ENCODE measurements at places on chromosomes 3 and 15.
A peak's percentile ranks its signal among the peaks of the same experiment; 100 is the strongest.

GRCh38 chr15:92005154-92005553 lies 151.6 kb downstream of the SLCO3A1 start:
- DNase-seq: no peak

GRCh38 chr3:8625991-8626390 lies 18.6 kb downstream of the SSUH2 start:
- no peak for DNase-seq

DNA sequence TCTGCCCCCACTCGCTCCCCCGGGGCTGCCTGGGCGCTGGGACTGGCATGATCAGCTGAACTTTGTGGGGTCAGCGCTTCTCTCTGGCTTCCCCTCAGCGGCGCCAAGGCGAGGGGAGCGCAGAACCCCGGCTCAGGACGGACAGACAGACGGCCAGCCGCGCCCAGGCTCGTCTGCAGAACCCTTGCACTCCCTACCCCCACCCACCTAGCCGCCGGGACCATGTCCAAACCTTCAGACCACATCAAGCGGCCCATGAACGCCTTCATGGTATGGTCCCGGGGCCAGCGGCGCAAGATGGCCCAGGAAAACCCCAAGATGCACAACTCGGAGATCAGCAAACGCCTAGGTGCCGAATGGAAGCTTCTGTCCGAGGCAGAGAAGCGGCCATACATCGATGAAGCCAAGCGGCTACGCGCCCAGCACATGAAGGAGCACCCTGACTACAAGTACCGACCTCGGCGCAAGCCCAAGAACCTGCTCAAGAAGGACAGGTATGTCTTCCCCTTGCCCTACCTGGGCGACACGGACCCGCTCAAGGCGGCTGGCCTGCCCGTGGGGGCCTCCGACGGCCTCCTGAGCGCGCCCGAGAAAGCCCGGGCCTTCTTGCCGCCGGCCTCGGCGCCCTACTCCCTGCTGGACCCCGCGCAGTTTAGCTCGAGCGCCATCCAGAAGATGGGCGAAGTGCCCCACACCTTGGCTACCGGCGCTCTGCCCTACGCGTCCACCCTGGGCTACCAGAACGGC lies 621 bp downstream of the SOX14 start:
- no peak for DNase-seq

DNA sequence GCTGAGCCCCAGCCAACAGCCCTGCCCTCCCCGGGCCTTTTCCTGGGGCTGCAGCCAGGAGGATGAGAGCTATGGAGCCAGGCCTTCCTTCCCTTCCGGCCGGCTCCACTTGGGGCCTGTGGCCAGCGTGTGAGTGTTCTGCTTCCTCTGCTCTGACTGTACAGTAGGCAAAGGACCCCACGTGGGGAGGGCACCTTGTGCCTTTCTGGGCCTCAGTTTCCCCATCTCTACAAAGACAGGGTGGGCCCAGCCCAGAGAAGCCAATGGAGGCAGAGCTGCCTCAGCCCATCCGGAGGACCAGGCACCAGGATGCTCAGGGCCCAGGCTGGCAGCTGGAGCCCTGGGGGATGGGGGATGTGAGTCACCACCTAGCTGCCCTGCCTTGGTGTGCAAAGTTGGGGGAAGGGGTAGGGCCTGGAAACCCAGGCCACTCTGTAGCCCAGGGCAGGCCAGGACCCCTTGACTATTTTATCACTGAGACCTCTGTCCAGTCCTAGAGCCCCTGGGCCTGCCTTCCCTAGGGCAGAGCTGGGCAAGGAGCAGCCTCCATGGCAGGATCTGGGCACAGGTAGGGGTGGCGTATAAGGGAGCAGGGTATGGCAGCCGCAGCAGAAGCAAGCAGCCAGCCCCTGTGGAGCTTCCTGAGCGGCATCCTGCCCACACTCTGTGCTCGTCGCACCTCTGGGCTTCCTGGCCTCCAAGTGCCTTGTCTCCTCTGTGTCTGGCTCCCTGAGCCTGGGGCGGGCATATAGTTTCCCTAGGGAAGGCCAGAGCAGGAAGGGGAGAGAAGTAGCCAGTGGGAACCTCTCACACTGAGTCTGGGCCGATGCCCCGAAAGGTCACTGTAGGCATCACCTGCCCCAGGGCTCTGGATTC lies 1.8 kb downstream of the PSTPIP1 start:
- peak; percentile 67 for DNase-seq

DNA sequence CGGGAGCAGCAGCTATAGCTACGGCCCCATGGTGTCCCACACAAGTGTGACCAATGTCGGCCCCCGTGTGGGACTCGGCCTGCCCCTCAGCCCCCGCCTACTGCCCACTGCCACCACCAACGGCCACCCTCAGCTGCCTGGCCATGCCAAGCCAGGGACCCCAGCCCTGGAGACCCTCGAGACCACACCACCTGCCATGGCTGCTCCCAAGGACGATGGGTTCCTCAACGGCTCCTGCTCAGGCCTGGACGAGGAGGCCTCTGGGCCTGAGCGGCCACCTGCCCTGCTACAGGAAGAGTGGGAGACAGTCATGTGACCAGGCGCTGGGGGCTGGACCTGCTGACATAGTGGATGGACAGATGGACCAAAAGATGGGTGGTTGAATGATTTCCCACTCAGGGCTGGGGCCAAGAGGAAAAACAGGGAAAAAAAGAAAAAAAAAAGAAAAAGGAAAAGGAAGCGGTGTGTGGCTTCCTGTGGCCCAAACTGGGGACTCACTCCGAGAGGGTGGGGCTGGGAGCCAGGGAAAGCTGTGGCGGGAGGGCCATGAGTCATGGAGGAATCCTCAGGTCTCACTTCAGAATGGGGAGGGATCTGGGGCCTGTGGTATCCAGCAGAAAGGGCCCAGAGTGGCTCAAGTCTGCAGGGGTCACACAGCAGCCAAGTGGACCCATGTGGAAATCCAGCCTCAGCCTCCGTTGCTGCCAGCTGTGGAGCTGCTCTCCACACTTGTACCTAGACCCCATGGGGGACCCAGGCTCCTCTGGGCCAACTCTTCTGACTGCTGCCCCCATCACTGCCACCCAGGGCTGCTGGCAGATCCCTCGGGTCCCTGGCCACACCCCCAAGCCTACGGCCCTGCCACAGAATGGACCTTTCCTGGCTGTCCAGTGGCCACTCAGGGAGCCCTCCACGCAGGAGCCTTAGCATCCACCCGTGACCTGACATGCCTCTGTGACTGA lies 26.1 kb downstream of the PTH1R start:
- DNase-seq: peak; percentile 77

DNA sequence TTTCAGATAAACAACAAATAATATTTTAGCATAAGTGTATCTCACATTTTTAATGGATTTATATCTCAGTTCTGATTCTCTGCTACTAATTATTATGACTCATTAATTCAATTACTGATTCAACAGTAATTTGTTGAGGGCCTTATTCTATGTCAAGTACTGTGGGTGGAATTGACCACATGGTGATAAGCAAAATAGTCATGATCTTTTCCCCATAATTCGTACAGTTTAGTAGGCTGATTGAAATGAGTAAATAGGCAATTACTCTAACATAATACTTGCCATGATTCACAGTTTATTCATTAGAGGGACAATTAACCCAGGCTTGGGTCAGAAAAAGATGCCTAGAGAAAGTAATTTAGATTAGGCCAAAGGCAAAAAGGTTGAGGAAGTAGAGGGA lies 60.9 kb upstream of the SLC4A7 start:
- DNase-seq: no peak

- no peak for DNase-seq
Measured at GRCh38 chr3:113898892-113899291, 48.9 kb upstream of the ZDHHC23 start.

GRCh38 chr3:79015854-79016253 lies 751.9 kb downstream of the ROBO1 start:
- no peak for DNase-seq

- peak; percentile 94 for DNase-seq
Measured at GRCh38 chr15:75042730-75043508, 19.5 kb downstream of the PPCDC start.

DNA sequence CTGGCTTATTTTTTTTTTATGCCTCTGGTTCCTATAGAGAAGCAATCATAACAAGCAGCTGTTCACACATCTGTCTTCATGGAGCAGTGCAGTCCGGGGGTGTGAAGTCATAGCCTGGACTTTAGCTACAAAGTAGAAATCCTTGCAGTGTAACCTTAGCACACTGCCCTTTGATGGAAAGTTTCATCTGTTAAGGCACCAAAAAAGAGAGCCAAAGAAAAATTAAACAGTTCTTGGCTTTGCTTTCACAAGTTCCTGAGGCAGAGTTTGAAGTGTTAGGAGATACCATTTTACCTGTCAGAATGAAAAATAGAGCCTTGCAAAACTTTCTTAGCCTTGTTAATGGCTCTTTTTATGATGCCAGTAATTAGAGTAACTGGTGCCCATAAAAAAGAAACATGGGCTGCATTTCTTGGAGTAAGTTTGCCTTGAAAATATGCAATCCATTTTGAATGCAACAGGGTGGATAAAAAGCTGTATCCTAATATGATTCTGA lies 84.1 kb downstream of the PIK3R4 start:
- DNase-seq: no peak

- no peak for DNase-seq
Measured at GRCh38 chr3:113222451-113223086, 11.2 kb downstream of the BOC start.

GRCh38 chr3:76585794-76586392 lies 454.0 kb upstream of the ROBO2 start:
- DNase-seq: no peak

DNA sequence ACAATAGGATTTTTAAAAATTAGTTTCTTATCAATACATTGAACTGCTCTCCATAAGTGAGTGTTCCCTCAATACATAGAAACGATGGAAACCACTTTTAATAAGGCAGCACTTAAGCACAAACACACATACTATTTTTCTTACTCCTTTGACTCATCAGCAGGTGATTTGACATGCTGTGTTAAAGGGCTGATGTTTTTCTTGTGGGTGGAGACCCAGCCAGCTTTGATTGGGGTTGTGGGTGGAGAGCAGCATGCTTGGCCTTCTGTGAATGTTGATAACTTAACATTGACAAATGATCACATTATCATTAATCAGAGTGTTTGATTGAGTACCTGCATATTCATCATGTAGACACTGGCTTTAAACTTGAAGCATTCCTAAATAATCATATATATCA lies 223.0 kb upstream of the DPH6 start:
- DNase-seq: no peak

DNA sequence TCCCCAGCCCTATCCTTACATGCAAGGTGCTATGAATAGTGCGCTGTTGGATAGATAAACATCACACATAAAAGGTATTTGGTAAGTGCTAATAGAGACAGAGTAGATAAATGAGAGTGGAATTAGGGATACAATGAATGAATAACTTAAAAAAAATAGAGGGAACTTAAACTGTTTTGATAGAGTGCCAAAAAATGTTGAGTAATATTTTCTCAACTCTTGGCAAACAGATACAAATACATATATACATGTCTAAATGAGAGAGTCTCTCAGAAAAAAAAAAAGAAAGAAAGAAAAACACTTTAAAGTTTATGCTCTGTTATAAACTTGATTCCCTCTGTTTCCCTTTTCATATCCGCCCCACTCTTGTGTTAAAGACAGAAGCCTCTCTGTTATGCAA lies 667.4 kb downstream of the ROBO2 start:
- no peak for DNase-seq

- no peak for DNase-seq
Measured at GRCh38 chr15:65521350-65521749, 3.9 kb upstream of the DPP8 start.

GRCh38 chr15:82768414-82769054 lies 37.3 kb downstream of the FSD2 start:
- no peak for DNase-seq

- DNase-seq: no peak
Measured at GRCh38 chr3:54905261-54905888, 22.5 kb downstream of the LRTM1 start.

DNA sequence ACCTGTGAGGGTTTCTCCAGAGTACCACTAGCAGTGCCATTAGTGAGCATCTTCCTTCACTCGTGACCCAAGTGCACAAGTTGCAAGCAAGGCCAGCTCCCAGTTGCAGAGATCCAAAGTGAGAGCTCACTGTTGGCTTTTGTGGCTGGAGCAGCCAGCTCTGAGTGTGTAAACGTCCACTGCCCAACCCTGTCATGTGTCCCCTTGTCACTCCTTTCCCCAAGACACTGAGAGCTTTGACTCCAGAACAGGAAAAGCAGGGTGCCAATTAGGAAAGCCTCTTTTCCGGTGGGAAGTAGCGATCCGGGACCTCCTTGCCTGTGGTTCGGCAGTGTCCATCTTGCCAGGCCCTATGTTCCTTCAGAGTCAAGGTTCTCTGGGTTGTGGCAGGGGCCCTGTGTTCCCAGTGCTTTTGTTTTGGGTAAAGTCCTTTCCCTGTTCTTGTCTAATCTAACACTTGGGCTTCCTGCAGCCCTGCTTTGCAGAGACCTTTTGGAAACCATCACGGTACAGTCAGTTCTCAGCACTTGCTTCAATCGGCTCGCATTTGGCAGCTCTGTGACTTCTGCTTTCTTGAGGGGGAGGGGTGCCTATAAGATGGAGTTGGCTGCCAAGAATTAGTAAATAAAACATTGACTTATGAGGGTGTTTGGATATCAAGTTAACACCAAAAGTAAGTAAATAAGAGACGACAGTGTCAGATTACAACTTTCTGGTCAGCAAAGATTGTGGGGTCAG lies 90.5 kb downstream of the DNASE1L3 start:
- DNase-seq: no peak

GRCh38 chr15:65049418-65049840 lies 4.2 kb downstream of the SLC51B start:
- peak; percentile 86 for DNase-seq

GRCh38 chr3:47612178-47612577 lies 33.5 kb upstream of the CSPG5 start:
- DNase-seq: no peak

DNA sequence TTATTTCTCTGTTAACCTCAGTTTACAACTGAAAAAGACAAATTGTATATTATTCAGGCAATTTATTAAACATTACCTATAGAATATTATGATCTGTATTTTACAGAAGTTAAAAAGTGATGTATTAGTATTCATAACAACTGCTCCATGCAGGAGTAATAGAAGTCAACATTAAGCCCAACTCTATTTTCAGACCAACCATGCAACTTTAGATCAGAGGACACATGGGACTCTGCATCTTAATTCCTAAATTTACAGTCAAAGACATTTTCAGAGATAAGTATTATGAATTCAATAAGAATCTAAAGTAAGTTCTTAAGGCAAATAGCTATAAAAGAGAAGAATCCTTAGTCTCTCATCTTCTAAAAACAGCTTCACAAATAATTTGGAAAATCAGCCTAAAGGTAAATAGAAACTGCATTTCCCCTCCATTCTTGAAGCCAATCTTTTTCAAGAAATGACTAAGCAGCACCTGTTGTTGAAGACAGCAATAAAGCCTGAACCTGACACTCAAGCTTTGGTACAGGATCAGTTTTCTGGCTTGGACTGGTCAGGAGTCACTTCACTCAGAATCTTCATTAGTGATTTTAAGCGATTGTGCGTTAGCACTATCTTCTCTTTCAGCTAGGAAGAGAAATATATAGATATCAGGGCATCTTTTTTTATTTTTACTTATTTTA lies 23.0 kb downstream of the OIP5 start:
- no peak for DNase-seq

GRCh38 chr3:146646261-146646660 lies 41.1 kb upstream of the PLSCR5 start:
- DNase-seq: no peak
